ENCODE measurements at places on chromosomes 7 and 10.
A peak's percentile ranks its signal among the peaks of the same experiment; 100 is the strongest.

- no peak for DNase-seq
These were observed 204.1 kb downstream of the PHF14 start for GRCh38 chr7:11177793-11178192.

DNA sequence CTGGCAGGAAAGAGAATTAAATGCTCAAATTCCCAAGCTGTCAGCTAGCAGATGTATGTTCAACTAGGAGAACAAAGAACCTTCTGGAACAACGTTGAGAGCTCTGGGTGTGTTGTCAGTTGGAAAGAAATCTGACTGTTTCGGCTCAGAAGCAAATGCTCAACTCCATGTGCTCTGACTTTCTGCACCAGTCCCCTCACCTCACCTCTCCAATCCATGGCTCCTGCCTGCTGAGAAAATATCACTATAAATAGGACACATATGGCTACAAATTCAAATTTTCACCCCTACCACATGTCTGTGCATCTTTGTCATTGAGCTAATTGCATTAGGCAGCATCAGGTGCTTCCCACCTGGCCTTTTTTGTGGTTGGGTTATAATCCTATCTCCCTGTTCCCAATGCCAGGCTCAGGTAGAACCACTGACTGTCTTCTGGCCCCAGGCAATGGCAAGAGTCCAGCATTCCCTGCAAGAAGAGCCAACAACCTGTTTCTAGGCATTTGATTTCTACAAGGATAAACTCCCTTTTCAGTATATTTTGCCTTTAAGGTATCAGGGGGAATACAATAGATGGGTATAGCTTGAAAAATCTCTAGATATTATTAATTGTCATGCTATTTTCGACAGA lies 142.6 kb upstream of the LSM8 start:
- DNase-seq: no peak

DNA sequence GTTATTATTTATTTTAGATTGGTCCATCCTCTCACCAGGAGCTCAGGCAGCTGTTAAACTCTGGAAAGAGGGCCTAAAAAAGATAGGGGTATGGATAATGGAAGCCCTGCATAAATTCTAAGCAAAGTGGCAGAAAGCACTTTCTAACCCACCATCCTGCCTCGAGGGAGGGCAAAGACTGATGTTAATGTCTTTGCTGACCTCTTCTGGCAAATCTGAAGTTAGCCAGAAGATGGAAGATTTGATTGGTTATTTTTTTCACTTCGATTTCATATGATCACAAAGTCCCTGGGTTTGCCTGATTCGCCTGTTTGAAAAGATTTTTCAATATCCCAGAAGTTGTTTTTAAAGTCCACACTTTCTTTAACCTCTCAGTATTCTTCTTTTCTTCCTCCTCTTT lies 24.8 kb downstream of the OR9A2 start:
- peak; percentile 36 for DNase-seq

DNA sequence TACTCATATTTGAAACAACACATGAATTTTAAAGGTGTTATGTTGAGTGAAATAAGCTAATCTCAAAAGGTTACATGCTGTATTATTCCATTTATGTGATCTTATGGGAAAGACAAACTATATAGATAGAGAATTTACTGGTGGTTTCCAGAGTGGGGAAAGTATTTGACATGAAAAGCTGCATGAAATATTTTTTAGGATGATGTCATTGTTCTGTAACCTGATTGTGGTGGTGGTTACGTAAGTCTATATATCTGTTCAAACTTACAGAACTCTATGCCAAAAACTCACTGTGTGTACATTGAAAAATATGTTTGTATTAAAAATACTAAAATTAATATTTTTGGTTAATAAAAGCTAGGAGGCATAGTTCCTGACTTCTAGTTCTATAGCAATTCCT lies 453.0 kb downstream of the SORCS3 start:
- no peak for DNase-seq

GRCh38 chr7:7478569-7478968 lies 57.1 kb downstream of the COL28A1 start:
- no peak for DNase-seq

GRCh38 chr10:95601116-95601719 lies 40.0 kb upstream of the SORBS1 start:
- DNase-seq: peak; percentile 80

DNA sequence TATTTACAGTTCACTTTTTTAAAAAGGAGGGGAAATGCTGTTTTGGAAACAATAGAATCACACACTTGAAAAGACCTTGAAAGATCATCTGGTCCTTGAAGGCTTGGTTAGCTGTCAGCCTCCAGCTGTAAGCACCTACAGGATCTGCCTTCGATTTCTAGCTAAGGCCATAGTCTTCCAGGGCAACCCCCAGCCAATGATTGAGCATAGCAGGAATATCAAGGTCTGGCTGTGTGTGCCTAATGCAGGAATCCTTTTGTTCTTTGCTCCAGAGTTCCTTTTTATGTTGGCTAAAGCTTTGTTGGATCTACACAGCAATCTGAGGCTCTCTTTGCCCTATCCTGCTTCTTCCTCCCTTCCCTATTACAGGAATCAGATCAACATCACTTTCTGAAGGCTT lies 5.2 kb upstream of the YAE1 start:
- DNase-seq: no peak

DNA sequence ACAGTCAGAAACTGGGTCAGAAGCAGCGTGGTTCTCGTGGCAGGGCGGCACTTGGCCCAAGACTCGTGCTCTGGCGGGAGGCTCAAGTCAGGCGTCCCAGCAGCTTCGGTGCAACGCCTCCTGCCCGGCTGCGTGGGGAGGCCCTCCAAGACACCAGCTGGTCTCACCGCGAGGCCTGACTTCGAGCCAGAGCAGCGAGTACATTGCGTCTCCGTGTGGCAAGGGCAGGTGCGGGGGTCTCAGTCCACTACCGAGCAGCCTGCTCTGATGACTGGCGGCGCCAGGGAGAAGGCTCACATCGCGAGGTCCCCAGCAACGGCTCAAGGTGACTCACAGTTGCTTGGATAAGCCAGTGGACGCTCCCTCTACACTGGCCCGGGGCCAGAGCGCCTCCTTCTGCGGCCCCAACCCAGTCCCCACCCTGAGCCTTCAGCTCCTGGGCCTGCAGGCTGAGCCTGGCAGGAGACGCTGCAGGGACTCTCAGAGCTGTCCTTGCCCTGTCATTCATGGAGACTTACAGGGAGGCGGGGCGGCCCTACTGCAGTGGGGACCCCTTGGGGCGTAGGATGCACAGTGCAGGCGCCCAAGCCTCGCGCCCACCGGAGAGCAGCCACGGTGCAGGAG lies 41.9 kb upstream of the PRKAR1B start:
- peak; percentile 18 for DNase-seq

- DNase-seq: no peak
These were observed 5.6 kb upstream of the MALSU1 start for GRCh38 chr7:23293500-23294073.

GRCh38 chr7:140899883-140900282 lies 24.8 kb downstream of the BRAF start:
- no peak for DNase-seq

DNA sequence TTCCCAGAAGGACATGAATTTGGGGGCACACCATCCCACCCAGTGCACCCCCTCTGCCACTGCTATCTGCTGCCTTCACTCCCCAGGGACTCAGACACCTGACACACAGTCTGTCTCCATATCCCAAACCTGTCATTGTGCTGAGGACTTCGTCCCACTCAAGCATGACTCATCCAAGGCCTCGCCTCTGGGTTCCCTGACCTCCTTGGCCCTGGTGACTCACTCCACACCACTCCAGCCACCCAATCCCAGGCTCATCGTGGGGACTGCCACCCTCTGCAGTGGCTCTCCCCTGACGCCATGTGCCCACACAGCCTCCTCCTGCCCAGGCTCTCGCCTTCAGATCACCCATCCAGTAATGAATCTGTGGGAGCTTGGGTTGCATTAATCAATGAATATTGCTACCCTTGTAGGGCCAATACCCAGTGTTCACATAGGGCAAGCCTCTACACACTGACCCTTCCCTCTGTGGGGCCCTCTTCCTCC lies 6.6 kb upstream of the INSIG1 start:
- DNase-seq: peak; percentile 77

DNA sequence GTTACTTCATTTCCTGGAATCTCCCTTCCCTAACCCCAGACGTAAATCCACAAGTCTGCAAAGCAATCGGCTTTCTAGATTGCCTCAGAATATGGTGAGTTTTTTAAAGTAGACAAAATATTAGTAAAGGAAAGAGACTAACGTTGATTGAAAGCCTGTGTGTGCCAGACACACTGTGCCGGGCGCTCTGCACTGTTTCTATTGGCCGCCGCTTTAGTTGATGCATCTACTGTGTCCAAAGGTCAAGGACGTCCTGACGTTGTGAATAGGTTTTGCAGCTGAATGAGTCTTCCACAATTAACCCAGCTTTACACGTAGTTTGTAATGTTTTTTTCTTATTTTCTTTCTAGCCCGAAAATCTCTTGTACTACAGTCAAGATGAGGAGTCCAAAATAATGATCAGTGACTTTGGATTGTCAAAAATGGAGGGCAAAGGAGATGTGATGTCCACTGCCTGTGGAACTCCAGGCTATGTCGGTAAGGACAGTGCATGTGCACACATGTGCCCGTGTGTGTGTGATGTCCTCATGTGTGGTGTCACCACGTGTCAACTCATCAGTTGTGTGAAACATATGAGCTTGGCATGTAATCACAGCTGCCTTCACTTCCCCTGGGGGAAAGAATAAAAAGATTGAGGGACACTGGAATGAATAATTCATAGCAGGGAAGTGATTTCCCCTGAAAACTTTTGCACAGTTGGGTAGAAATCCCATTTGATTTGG lies 232.0 kb downstream of the CCDC3 start:
- no peak for DNase-seq

GRCh38 chr7:102459221-102459844 lies 5.3 kb downstream of the ALKBH4 start:
- DNase-seq: no peak

GRCh38 chr7:67478066-67478465 lies 481.4 kb downstream of the TYW1 start:
- DNase-seq: no peak

GRCh38 chr7:32481921-32482320 lies 8.3 kb downstream of the LSM5 start:
- DNase-seq: no peak

DNA sequence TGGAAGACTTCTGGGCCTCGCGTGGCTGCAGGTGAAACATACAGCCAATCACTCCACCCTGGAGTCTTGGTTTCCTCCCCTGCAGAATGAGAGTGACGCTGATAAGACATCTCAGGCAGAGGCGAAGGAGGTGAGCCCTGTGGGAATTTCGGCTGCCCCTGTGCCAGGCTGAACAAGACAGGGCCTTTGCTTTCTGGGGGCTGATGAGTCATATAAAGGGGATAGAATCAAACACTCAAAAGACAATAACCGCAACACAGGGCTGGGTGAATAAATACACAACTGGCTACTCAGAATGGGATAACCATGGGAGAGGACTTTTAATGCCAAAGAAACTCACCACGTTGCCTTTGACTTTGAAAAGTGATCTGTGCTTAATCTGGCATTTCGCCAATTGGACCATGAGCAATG lies 143.8 kb downstream of the KCNMA1 start:
- DNase-seq: no peak

DNA sequence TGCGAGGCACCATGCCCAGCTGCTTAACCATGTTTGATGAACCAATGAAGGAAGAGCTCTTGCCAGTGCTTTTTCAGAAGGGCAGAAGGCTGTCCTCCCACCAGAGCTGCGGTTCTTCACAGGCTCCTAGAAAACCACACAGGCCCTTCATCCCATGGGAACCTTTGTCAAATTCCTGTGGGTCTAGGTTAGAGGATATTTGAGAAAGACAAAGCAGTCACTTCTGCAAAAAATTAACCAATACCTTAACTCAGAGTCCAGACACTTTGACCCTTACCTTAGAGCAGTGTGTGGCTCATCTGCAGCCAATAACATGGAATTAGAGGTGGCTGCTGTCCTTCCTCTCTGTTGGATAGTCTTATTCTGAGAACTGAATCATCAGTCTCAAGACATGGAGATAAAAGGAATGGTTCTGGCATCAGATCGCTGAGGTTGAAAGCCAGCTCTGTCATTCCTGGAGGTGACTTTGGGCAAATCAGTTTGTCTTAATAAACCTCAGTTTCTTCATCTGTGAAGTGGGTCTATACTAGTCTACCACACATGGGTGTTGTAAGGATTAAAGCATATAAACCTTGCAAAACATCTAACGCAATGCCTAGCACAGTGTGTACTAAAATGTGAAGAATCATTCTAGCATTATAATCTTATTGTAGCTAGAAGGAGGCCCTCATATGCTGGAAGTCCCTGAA lies 65.1 kb upstream of the PIP4K2A start:
- DNase-seq: peak; percentile 7

- DNase-seq: no peak
These were observed 27.0 kb upstream of the GIMAP7 start for GRCh38 chr7:150487625-150488024.

GRCh38 chr7:74544706-74545469 lies 91.2 kb downstream of the GTF2IRD1 start:
- peak; percentile 89 for DNase-seq

GRCh38 chr10:69451784-69452251 lies 553 bp downstream of the TSPAN15 start:
- DNase-seq: no peak

DNA sequence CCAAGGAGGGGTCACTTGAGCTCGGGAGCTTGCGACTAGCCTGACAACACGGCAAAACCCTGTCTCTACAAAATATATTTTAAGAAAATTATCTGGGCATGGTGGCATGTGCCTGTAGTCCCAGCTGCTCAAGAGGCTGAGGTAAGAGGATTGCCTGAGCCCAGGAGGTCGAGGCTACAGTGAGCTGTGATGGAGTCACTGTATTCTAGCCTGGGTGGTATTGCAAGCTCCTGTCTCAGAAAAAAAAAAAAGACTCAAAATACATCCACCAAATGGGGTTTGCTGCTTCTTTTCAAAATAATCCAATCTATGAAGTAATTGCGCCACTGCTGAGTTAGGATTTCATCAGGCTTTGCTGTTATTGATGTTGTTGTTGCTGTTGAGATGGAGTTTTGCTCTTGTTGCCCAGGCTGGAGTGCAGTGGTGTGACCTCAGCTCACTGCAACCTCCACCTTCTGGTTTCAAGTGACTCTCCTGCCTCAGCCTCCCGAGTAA lies 11.1 kb upstream of the VIM start:
- peak; percentile 34 for DNase-seq

GRCh38 chr7:159229683-159230475 lies 85.2 kb upstream of the VIPR2 start:
- no peak for DNase-seq

- peak; percentile 46 for DNase-seq
These were observed 83.0 kb upstream of the FAM180A start for GRCh38 chr7:135831455-135832195.

GRCh38 chr10:60871215-60871614 lies 72.8 kb downstream of the RHOBTB1 start:
- DNase-seq: no peak

DNA sequence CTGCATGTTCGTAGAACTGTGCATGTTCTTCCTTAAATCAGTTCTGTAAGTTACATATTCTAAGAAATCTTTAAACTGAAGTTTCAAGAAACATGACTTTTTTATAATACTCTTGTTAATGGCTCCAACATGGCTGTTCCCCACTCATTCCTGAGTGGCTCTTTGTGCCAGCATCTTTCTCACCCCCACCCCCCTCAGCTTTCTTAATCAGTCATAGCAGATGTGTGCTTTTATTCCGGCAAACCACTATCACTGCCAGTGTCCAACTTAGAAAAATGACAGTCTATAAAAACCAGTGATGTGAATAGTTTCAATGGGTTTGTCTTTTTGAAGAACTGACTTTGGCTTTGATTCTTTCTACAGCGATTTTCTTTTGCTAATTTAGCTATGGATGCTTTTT lies 37.6 kb downstream of the PITRM1 start:
- DNase-seq: no peak

GRCh38 chr7:137998250-137998649 lies 3.6 kb downstream of the CREB3L2 start:
- no peak for DNase-seq

GRCh38 chr10:78727728-78728127 lies 341.0 kb upstream of the ZMIZ1 start:
- DNase-seq: no peak
